Nasal cavity respiratory epithelium epithelial cell of viscerocranial mucosa (primary cell): ENCODE measurements at places on chromosomes 6 and 20. TPM values are rescaled to one million over a fixed set of nuclear protein-coding genes. Genes with fewer than 3 reads are reported as not detected.

Gene TRIM31
- under 0.01 TPM in 2 replicates for total RNA-seq

Gene PRKN
- 1.0 and 1.9 TPM in 2 replicates for total RNA-seq

Gene ADAM33
- not detected in 2 replicates for total RNA-seq

Gene ITPR3
- 118 and 271 TPM in 2 replicates for total RNA-seq

Gene CHRNA4
- not detected in 2 replicates for total RNA-seq
